Left renal pelvis (tissue), 4 donors: ENCODE measurements at places on chromosomes 1 and 21. TPM values are rescaled to one million over a fixed set of nuclear protein-coding genes. Genes with fewer than 3 reads are reported as not detected.

DNA sequence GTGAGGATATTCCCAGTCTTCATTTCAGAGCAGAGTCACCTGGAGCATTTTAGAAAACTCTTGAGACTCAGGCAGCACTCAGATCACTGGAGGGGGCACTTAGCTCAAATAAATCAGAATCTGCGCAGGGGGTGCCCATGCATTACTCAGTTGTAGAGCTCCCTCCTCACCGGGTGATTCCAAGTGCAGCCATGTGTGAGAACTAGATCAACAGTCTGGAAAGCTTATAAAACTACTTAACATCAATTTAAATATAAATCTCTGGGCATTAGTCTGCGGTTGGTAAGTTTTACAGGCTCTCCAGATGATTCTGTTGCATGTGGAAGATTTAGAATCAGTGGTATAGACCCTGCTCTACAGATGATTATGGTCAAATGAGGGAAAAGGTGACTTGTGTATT is 128.6 kb downstream of the ST6GALNAC3 start:
- no peak for DNase-seq

DNA sequence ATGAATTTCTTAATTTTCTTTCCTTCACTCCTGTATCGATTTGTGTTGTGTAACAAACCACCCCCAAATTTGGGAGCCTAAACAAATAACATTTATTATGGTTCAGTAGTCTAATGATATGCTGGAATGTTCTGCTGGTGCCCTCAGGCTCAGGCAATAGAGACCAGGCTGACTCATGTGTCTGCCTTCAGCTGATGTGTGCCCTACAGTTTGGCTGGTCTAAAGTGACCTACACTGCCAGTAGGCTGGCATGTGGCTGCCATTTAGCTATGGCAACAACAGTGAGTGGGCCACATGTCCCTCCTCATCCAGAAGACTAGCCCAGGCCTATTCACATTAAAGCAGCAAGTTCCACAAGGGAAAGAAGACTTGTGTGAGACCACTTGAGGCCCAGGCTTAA is 115.8 kb downstream of the PTPRC start:
- DNase-seq = no peak

GRCh38 chr1:38715415-38715814 is 144.2 kb downstream of the RRAGC start:
- DNase-seq = no peak

LRRIQ3 gene
- polyA plus RNA-seq = 0.40 TPM

OR2T33 gene
- not detected for polyA plus RNA-seq

COL11A1 gene
- polyA plus RNA-seq = 3.8 TPM
